COLO829 (cell line): ENCODE measurements at places on chromosomes 7 and 10.

GRCh38 chr7:51823437-51823836 lies 506.8 kb upstream of the COBL start:
- no peak for DNase-seq

DNA sequence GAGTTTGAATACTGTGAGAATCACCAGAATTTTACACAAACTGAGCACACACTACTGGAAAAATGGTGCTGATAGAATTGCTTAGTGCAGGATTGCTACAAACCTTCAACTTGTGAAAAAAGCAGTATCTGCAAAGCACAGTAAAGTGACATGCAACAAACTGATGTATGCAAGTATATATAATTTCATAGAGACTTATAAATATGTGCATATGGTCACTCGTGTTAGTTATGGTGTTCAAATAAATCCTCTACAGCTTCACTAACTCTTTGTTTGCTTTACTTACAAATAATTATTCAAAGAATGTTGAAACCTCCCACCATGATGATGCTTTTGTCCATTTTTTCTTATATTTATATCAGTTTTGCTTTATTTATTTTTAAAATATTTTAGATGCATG lies 1130.9 kb upstream of the CELF2 start:
- DNase-seq = no peak

DNA sequence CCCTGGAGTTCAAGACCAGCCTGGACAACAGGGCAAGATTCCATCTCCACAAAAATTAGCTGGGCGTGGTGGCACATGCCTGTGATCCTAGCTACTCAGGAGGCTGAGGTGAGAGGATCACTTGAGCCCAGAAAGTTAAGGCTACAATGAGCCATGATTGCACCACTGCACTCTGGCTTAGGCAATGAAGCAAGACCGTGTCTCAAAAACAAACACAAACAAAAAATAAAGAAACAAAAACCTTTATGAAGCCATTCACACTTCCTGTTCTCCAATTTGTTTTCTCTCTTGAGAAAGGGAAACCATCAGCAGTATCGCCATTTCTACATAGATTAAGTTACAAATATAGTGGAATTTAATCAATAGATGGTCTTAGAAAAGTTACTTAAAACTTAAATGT lies 19.8 kb downstream of the YME1L1 start:
- DNase-seq = no peak

- DNase-seq = no peak
Measured at GRCh38 chr7:37705976-37706375, 22.4 kb downstream of the GPR141 start.

DNA sequence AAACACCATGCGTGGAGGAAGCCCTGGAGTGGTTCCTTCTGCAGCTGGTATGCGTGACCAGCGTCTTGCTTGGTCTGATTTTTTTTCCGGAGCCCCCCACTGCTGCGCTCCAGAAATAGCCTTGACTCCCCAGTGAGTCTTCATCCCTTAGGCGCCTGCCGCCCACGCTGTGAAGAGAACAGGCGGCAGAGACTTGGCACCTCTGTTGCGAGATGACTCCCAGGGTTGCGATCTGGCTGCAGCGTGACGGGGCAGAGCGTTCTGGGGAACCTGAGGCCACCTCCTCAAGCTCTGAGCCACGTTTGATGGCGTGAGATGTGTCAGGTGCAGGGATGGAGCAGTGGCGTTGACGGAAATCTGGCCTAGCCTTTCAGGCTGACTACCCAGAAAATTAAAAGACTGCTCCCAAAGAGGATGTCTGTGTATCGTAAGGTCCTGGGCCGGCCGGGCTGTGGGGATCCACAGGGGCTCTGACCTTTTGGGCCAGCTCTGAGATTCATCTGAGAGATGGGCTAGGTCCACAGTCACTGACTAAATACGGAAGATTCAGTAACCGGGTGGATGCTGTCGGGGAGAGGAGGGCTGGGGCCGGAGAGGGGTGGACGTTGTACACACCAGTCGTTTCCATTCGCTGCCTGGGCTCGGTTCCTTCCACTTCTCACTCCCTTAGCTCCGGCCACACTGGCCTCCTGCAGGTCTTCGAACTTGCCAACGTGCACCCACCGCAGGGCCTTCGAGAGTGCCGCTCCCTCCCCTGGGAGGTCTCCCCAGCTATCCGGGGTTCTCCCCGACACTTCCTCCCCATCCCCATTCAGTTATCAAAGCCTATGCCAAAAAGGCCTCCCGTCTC lies 33.8 kb downstream of the PFKFB3 start:
- DNase-seq = no peak
